ENCODE measurements at places on chromosomes 1 and 21.

- DNase-seq = no peak
Observed at GRCh38 chr1:235279694-235280093, 48.3 kb downstream of the ARID4B start.

GRCh38 chr1:182278144-182279054 is 113.2 kb downstream of the GLUL start:
- DNase-seq = no peak

DNA sequence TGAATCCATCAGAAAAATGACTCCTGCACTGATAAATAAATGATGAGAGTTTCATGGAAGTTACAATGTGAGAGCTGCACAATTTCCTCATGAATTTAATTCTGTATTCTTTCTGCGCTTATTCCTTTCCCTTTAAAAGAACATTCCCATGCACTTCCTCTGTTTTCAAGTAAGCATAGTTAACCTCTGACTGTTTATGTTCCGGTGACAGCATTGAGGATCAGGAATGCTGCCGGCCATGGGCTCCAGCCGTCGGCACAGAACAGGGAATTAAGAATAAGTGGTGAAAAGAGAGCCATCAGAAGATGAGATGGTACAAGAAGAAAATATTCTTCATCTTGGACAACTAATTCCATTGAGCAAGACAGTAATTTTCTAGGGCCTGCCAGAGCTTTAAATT is 65.3 kb downstream of the SUSD4 start:
- no peak for DNase-seq

DNA sequence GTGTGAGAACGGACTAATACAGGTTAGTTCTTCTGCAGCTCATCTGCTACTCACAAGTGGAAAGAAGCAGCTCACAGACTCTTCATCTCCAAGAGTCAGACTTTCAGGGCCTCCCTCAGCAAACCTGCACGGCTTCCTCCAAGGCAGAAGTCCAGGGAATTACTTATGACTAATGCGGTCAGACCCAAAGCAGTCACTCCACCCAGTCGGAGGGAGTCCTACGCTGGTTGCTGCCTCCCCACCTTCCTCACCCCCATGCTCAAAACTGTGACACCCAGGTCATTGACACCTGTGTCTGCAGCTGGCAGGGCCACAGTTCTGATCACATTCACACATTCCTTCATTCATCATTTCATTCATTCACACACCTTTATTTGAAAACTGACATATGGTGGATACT is 38.4 kb upstream of the PRDM2 start:
- DNase-seq = no peak

DNA sequence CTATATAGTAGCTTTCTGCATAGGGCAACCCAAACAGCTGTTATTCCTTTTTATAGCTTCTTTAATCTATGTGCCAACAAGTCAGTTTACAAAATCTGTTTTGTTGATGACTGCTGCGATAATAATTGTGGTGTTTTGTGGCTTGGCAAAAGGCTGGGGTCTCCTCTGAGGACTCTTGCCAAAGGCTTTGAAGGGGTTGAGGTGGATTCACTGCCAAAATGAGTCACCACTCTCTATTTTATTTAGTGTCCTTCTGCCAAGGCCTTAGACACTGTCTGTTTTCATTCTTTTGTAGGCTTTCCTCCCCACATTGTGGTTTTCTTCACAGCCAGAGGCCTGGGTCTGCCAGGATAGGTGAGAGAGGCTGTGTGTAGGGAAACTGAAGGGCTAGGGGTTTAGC is 161.8 kb downstream of the NFIA start:
- no peak for DNase-seq

DNA sequence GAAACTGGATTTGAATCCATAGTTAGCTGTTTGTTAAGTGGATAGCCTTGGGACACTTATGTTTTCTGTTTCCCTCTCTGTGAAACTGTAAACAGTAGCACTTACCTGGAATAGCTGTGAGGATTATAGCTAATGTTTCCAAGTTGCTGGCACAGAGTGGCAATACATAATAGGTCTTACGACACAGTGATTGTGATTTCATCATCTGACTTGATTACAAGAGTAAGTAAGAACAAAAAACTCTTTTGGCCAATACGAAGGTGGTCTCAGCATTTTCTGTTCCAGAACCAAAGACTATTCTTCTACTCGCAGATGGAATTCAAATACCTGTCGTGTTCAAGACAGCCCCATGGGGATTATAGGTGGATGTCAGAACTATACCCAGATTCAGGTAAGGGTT is 2.1 kb downstream of the C8B start:
- no peak for DNase-seq

GRCh38 chr21:15676935-15677334 is 52.8 kb upstream of the USP25 start:
- DNase-seq = no peak

DNA sequence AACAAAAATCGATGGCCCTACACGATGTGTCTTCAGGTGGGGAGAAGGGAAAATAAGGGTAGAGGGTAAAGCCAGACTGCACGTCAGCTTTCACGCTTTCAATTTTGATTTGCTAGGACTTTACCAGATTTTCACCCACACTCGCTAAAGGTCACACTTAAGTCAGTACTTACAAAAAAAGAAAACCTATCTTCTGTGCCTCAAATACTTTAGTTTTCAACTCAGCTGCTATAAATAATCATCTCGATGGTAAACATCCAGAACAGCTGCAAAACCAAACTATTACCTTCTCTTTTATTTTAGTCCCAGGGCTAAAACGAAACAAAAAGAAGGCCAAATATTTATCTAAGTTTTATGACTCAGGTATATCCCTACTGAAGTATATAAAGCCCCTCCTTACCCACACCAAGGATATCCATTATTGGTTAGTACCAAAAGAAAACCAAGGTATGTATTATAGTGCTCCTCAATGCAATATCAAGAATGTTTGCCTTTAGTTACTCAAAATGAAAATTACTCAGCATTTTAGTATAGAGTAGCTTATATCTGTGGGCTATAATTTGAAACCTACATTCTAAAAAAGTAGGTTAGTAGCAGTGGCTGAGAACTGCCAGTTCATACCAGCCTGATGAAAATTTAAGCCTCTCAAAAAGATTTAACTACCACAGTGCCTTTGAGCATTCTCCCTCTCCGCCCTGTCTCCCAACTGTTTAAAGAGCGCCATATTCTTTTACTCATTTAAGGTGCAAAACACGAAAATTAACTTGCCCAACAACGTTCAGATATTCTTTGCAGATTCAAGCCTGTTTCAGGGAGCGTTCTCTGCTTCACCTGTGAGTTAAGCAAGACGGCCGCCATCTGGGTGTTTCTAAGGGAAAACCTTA is 1.5 kb downstream of the CSDE1 start:
- no peak for DNase-seq

GRCh38 chr1:228060458-228061190 is 21.9 kb upstream of the ARF1 start:
- DNase-seq = no peak

Measured in stimulated activated CD4-positive, alpha-beta T cell treated with anti-CD3 and anti-CD28 coated beads, Interleukin-4, amount 100 ng/mL, for 24 hours (primary cell).